ENCODE measurements at places on chromosomes 3 and 15.
A peak's percentile ranks its signal among the peaks of the same experiment; 100 is the strongest.

DNA sequence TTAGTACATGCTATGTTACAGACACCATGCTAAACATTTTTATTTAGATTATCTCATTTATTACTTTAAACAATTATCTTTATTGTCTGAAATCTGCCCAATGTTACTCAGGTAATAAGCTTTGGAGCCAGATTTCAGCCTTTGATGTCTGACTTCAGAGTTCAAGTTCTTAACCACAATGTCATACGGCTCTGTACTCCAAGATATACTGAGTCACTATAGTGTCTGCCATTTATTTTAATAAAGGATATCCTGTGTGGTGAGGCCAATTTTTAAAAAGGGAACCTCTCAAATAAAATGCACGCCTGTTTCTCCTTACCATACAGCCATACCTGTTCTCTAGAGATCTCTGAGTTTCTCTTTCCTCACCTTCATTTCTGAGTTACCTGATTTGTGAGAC is 193.1 kb downstream of the EPHA3 start:
- no peak for DNase-seq

GRCh38 chr3:55330355-55330754 is 156.8 kb downstream of the WNT5A start:
- DNase-seq = peak; percentile 89

DNA sequence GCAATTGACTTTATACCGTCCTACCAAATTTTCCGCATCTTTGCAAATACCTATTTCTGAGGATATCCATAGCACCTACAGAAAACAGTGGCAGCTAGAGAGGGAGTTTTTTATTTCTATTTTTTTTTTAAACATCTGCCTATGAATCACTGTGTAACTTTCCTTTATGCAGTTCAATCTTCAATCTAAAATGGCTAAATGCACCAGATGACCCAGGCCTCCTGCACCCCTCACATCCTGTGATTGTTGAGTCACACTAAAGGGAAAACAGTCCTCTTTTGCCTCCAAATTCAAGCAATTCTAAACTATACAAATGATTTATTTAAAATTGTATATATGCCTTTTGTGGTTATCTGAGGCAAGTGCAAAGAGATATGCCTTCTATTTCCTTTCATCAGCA is 20.1 kb upstream of the BCL6 start:
- no peak for DNase-seq

DNA sequence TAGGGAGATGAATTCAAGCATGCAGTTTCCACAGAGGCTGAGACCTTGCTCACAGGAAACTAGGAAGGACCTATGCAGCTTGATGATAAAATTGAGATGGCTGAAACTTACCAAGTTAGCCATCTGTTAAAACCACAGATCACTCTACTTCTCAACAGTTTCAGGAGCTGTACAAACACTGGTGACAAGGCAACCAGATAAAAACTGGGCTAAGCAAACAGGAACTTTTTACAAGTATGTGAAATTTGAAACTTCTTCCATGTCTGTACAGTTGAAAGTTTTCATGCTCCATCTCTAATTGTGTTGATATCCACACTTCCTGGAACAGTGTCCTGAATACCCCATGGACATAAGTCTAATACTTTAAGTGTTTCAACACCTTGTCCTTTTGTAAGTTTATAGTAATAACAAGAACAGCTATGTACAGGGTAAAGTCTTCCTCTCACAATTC is 78.2 kb downstream of the FAIM start:
- no peak for DNase-seq

DNA sequence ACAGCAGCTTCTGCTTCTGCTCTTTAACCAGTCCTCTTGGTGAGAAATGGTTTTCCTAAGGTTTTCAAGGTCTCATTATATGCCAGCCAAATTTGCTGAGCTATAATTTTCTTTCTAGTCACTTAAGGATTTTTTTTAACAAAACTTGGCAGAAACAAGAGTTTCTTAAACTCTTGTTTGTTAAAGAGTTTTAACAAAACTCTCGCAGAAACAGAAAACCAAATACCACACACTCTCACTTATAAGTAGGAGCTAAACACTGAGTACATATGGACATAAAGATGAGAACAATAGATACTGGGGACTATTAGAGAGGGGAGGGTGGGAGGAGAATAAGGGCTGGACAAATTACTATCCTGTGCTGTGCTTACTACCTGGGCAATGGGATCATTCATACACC is 908.3 kb downstream of the TUSC7 start:
- DNase-seq = no peak

DNA sequence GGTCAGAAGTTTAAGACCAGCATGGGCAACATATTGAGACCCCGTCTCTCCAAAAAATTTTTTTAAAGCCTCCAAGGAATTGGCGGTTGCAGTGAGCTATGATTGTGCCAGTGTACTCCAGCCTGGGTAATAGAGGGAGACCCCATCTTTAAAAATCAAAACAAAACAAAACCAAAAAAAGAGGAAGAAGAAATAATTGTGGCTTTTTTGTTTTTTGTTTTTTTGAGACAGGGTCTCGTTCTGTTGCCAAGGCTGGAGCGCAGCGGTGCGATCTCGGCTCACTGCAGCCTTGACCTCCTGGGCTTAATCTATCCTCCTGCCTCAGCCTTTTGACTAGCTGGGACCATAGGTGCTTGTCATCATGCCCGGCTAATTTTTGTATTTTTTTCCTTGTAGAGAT is 4.5 kb upstream of the SLC30A4 start:
- DNase-seq = no peak
